Activated CD8-positive, alpha-beta T cell treated with anti-CD3 and anti-CD28 coated beads, Interleukin-2, amount 10 ng/mL, durations not matched to agents 7 days and 5 days (primary cell): ENCODE measurements at places on chromosomes 1 and 21. TPM values are rescaled to one million over a fixed set of nuclear protein-coding genes. Genes with fewer than 3 reads are reported as not detected.

The ZNF644 gene
- total RNA-seq: 52.2 TPM

The IER5 gene
- 37.2 TPM for total RNA-seq

The VWA5B1 gene
- total RNA-seq: not detected

The GJA9 gene
- total RNA-seq: not detected

The PAQR6 gene
- 8.6 TPM for total RNA-seq

The ANKRD45 gene
- not detected for total RNA-seq

The XKR8 gene
- 8.0 TPM for total RNA-seq

The RHCE gene
- total RNA-seq: 0.13 TPM

The DPT gene
- not detected for total RNA-seq

The COL9A2 gene
- total RNA-seq: 2.4 TPM

The ADGRL2 gene
- not detected for total RNA-seq
